Neural crest cell (in vitro differentiated cells): ENCODE measurements at places on chromosomes 13 and 19. TPM values are rescaled to one million over a fixed set of nuclear protein-coding genes. Genes with fewer than 3 reads are reported as not detected.

The SIGLEC5 gene
- not detected in 2 replicates for total RNA-seq

- no peak for DNase-seq
- peaks cover 14% of the 10 kb centered on the region for H3K4me1 ChIP-seq
- H3K27ac ChIP-seq = no peak overlapping the region
These were observed 1.1 kb downstream of the PRX start for GRCh38 chr19:40411958-40412499.

DNA sequence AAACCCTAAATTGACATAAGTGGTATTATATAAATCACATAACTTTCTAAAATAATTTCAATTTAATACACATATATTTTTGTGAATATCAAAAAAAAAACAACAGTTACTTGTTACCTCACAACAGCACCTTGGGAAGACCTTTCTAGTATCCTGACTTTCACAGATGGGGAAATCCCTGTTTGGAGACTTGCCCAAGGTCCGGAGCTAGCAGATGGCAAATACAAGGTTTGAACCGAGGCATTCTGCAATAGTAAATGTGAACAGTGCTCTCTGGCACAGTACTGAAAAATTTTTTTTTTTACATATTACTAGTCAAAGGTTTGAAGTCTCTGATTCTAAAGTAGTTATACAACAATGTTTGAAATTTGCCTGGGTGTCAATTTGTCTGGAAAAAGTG lies 104.5 kb downstream of the SUCLA2 start:
- peaks cover 13% of the 10 kb centered on the region for H3K36me3 ChIP-seq
- no peak for DNase-seq
- H3K4me3 ChIP-seq = no peak overlapping the region

The ATP7B gene
- total RNA-seq = 11.0 and 11.6 TPM in 2 replicates

DNA sequence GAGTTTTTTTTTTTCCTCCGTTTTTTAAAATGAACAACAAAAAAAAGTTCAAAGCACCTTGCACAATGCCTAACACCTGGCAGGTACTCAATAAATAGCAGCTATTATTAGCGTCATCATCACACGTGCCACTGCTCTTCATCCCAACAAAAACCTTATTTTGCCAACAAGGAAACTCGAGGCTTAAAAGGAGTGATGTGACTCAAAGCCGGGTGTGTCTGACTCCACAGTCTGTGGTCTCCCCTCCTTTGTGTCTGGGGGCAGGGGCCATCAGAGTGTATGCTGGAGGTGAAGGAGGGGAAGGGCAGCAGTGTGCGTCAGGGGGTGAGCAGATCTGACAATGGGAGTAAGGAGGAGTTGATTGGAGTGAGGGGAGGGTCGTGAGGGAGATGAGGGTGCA lies 34.1 kb upstream of the POU2F2 start:
- DNase-seq = no peak
- H3K36me3 ChIP-seq = no peaks in the 10 kb centered on the region
- peaks cover 28% of the 10 kb centered on the region for H3K27me3 ChIP-seq
- no peak overlapping the region for H3K27ac ChIP-seq

The KLF1 gene
- 0.18 TPM in 1 of 2 replicates, not detected in the other for total RNA-seq

- DNase-seq = no peak
- no peak overlapping the region for H3K27ac ChIP-seq
- H3K36me3 ChIP-seq = peaks cover 22% of the 10 kb centered on the region
- no peaks in the 10 kb centered on the region for H3K27me3 ChIP-seq
These were observed 17.2 kb downstream of the PKN1 start for GRCh38 chr19:14450168-14450874.

- H3K27ac ChIP-seq = no peak overlapping the region
- no peak overlapping the region for H3K4me3 ChIP-seq
These were observed 345.1 kb downstream of the MTUS2 start for GRCh38 chr13:29165216-29165615.

- peaks cover 3% of the 10 kb centered on the region for H3K36me3 ChIP-seq
- H3K27me3 ChIP-seq = no peaks in the 10 kb centered on the region
- no peak for DNase-seq
- peaks cover 32% of the 10 kb centered on the region for H3K4me1 ChIP-seq
- H3K27ac ChIP-seq = no peak overlapping the region
- H3K4me3 ChIP-seq = no peak overlapping the region
These were observed 15.5 kb downstream of the SERP2 start for GRCh38 chr13:44389060-44389666.

DNA sequence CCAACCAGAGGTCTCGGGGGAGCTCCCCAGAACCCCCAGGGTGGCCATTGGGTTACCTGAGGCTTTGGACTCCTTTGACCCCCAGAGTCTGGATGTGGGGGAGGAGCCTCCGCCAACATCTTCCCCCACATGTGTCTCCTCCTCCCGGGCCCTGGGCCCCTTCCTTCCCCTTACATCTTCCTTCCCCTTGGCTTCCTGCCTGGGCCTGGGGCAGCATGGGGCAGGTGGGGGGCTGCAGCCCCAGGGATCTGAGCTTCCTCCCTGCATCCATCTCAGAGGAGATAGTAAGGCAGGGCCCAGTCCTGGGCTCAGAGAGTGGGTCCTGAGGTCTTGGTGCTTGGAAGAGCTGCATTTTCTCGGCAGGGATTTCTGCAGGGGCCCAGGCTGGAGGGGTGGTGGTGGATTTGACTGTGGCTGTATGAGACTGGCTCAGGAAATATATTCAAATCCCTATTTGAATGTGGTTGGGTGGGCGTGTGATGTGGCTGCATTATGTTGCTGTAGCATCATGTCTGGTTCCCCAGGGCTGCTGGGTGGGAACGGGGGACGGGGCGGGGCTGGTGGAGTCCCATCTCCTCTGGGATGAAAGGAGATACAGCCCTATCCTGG lies 919 bp downstream of the VAV1 start:
- H3K27me3 ChIP-seq = peaks cover 23% of the 10 kb centered on the region
- H3K4me3 ChIP-seq = no peak overlapping the region
- DNase-seq = no peak
- no peaks in the 10 kb centered on the region for H3K36me3 ChIP-seq
- H3K4me1 ChIP-seq = no peaks in the 10 kb centered on the region
- peak overlapping the region; percentile 62 for H3K27ac ChIP-seq

DNA sequence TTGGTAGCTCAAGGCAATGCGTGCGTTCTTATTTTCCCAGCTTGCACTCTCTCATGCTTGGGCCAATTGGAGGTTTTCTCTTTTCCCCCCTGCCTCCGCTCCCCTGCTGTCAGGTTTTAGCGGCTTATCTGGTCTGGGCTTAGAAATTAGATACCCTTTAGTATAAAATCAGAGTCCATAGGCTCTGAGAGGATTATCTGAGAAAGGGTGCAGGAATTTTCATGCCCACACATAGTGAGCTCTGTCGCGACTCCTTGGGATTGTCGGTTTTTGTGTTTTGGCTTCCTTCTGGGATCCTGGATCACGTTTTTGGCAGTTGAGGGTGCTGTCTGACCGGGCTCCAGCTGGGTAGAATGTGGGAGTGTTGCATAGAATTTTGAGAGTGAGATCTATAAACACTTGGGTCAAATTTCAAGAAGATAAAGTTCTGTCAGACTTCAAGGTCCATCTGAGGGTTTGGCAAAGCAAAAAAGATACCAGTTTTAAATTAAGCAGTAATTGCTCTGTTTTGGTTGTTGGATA lies 12.4 kb downstream of the CHAF1A start:
- no peak overlapping the region for H3K27ac ChIP-seq
- peaks cover 4% of the 10 kb centered on the region for H3K36me3 ChIP-seq
- H3K27me3 ChIP-seq = no peaks in the 10 kb centered on the region
- DNase-seq = no peak
- no peak overlapping the region for H3K4me3 ChIP-seq
- no peaks in the 10 kb centered on the region for H3K4me1 ChIP-seq

The SULT2A1 gene
- not detected in 2 replicates for total RNA-seq

- no peaks in the 10 kb centered on the region for H3K36me3 ChIP-seq
- no peak overlapping the region for H3K27ac ChIP-seq
- peaks cover 19% of the 10 kb centered on the region for H3K4me1 ChIP-seq
- H3K4me3 ChIP-seq = no peak overlapping the region
These were observed 33.8 kb downstream of the KBTBD6 start for GRCh38 chr13:41098761-41099160.

The SPART gene
- 70.6 and 70.9 TPM in 2 replicates for total RNA-seq

GRCh38 chr13:75864718-75865117 lies 228.6 kb downstream of the LMO7 start:
- DNase-seq = no peak
- no peaks in the 10 kb centered on the region for H3K27me3 ChIP-seq
- H3K27ac ChIP-seq = no peak overlapping the region
- no peaks in the 10 kb centered on the region for H3K4me1 ChIP-seq
- no peaks in the 10 kb centered on the region for H3K36me3 ChIP-seq

GRCh38 chr19:11096210-11096841 lies 7.1 kb downstream of the LDLR start:
- H3K4me1 ChIP-seq = peaks cover 34% of the 10 kb centered on the region
- H3K4me3 ChIP-seq = peak overlapping the region; percentile 59
- H3K27ac ChIP-seq = peak overlapping the region; percentile 52
- no peaks in the 10 kb centered on the region for H3K27me3 ChIP-seq
- no peak for DNase-seq

DNA sequence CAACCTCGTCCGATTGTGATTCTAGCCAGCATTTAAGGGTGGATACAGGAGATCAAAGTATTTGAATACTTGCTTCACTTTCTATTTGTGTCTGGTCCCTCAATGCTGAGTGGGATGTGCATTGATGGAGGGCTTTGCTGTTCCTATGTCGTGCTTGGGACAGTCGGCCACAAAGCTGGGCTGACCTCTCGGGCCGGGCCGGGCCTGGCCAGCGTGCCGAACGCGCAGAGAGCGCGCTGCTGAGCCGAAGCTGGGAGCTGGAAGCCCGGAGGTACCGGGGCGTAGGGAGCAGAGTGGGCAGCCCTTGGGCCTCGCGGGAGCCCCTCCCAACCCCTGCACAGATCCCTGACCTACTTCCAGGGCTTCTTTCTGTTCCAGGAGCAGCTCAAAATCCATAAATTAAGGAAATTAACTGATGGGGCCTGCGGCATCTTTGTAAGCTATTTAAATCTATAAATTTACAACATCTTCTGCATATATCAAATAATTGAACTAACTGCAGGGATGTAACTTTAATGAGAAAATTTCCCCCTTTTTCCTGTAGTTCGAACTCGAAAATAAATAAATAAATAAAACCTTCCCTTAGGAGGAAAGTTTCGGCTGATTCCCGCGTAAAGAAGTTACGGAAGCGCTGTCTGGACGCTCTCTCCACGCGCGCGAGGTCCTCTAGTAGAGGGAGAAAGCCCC lies 1.8 kb upstream of the KCTD15 start:
- H3K4me3 ChIP-seq = peak overlapping the region; percentile 93
- peaks cover 1% of the 10 kb centered on the region for H3K36me3 ChIP-seq
- peaks cover 8% of the 10 kb centered on the region for H3K27me3 ChIP-seq
- peaks cover 22% of the 10 kb centered on the region for H3K4me1 ChIP-seq
- DNase-seq = no peak

The AMH gene
- 71.6 and 79.1 TPM in 2 replicates for total RNA-seq

The MAB21L1 gene
- 0.14 and 0.21 TPM in 2 replicates for total RNA-seq

- H3K4me1 ChIP-seq = no peaks in the 10 kb centered on the region
- H3K27me3 ChIP-seq = peaks cover 14% of the 10 kb centered on the region
- H3K27ac ChIP-seq = no peak overlapping the region
- no peak for DNase-seq
- H3K4me3 ChIP-seq = no peak overlapping the region
- no peaks in the 10 kb centered on the region for H3K36me3 ChIP-seq
These were observed 13.5 kb upstream of the COMP start for GRCh38 chr19:18804643-18805042.

The CABP5 gene
- total RNA-seq = not detected in 2 replicates

- H3K36me3 ChIP-seq = no peaks in the 10 kb centered on the region
- H3K27me3 ChIP-seq = no peaks in the 10 kb centered on the region
- H3K27ac ChIP-seq = peak overlapping the region; percentile 4
- no peak for DNase-seq
These were observed 83.0 kb downstream of the TNFSF11 start for GRCh38 chr13:42656958-42657357.

- H3K36me3 ChIP-seq = no peaks in the 10 kb centered on the region
- peaks cover 6% of the 10 kb centered on the region for H3K4me1 ChIP-seq
- H3K27ac ChIP-seq = no peak overlapping the region
- no peak for DNase-seq
- no peak overlapping the region for H3K4me3 ChIP-seq
- no peaks in the 10 kb centered on the region for H3K27me3 ChIP-seq
These were observed 12.5 kb downstream of the PBX4 start for GRCh38 chr19:19606021-19606420.

- no peaks in the 10 kb centered on the region for H3K4me1 ChIP-seq
- no peak overlapping the region for H3K27ac ChIP-seq
- no peak for DNase-seq
- no peaks in the 10 kb centered on the region for H3K27me3 ChIP-seq
These were observed 16.7 kb downstream of the YIPF2 start for GRCh38 chr19:10911579-10912363.

- no peak overlapping the region for H3K27ac ChIP-seq
- no peaks in the 10 kb centered on the region for H3K4me1 ChIP-seq
- no peaks in the 10 kb centered on the region for H3K27me3 ChIP-seq
- H3K4me3 ChIP-seq = no peak overlapping the region
- no peak for DNase-seq
These were observed 545.4 kb upstream of the GPC6 start for GRCh38 chr13:92681239-92681638.
